ENCODE measurements at places on chromosomes 5 and 9. TPM values are rescaled to one million over a fixed set of nuclear protein-coding genes. Genes with fewer than 3 reads are reported as not detected.

- H3K4me3 ChIP-seq = no peak overlapping the region
- no peak overlapping the region for H3K27ac ChIP-seq
- no peak for DNase-seq
- H3K36me3 ChIP-seq = no peaks in the 10 kb centered on the region
- no peaks in the 10 kb centered on the region for H3K4me1 ChIP-seq
Measured at GRCh38 chr9:123597876-123598556, 242.0 kb downstream of the CRB2 start.

GRCh38 chr5:96196407-96196806 lies 234.8 kb upstream of the ELL2 start:
- DNase-seq = no peak
- H3K36me3 ChIP-seq = no peaks in the 10 kb centered on the region
- no peak overlapping the region for H3K4me3 ChIP-seq
- no peaks in the 10 kb centered on the region for H3K27me3 ChIP-seq
- no peaks in the 10 kb centered on the region for H3K4me1 ChIP-seq

ANKRD31 gene
- 0.13 TPM for total RNA-seq

DNA sequence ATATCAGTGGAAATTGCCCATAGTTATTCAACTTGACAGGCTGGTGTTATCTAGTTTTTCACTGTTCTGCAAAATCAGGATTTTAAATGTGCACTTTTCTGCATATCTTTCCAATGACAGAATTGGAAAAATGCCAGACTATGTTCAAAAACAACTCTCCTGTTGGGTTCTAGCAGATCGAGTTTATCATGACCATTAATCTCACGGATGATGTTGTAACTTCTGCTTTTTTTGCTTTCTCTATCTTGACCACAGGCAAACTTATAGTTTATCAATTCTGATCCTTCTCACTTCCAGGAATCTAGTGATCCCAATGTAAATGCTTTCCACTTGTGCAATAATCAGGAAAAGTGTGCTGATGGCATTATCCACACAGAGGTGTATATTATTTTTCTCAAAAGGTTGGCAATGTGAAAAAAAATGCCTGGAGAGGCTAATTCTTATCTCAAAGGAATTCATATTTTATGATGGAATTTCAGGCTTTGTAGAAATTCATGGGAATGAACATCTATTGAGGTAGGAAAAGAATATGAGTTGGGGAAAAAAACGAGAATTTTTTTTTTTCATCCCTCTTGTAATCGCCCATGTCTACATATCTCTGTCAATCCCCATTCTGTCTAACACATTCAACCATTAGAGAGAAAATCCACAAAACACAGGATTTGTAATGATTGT lies 73.6 kb upstream of the DAB2 start:
- no peak overlapping the region for H3K27ac ChIP-seq
- H3K27me3 ChIP-seq = no peaks in the 10 kb centered on the region
- no peaks in the 10 kb centered on the region for H3K36me3 ChIP-seq
- no peak overlapping the region for H3K4me3 ChIP-seq
- peaks cover 21% of the 10 kb centered on the region for H3K4me1 ChIP-seq

DNA sequence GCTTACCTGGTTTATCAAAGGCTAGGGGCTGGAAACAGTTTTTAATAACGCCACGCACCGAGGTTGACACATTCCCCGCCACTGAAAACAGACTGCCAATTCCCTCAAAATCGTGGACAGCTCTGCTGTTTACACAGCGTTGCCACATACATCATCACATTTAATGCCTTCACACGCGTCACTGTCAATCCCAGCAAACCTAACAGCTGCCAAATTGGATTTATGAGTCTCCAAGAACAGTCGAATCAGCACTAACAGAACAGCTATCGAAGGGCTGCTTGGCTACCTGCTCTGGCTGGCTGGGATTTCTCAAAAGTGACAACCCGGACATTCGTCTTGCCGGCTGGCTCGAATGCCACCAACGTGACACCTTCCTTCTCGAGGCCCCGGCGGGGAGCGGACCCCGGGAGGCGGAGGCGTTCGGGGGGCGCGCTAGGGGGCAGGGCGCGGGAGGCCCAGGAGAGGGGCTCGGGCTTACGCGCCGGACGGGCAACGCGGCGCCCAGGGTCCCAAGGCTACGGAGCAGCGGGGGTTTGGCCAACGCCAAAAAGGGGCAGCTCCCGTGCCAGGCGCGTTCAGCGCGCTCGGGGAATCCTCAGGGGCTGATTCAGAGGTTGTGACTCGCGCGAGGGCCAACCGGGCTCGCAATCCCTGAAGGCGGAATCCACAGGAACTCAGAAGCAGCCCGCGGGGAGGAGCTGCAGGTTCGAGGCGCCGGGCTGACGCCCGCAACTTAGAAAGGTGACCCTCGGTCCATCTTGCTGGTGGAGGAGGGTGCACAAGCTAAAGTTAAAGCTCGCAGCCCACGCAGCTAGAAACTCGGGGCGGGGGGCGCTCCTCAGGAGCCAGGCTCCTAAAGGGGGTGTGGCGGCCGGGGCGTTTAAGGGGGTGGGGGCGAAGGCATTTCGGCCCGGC lies 1.2 kb downstream of the CDC14B start:
- no peaks in the 10 kb centered on the region for H3K27me3 ChIP-seq
- peak; percentile 75 for DNase-seq
- peak overlapping the region; percentile 83 for H3K27ac ChIP-seq
- H3K4me3 ChIP-seq = peak overlapping the region; percentile 80

DNA sequence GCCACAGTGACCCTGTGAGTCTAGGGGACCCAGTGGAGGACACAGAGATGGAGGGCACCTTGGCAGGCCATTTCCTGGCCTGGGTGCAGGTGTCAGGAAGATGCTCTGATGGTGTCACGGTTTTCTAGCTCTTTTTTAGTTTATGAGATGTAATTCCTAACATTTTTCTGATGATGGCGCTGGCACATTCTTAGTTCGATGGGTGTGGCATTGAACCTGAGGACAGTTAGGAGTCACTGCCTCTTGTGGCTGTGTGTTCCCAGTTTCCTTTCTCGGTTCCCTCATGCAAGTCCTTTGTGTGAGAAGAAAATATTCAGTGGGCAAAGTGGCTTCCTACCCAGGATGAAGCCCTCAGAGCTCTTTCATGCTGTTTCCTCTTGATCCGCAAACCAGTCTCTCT lies 129.4 kb upstream of the ICE1 start:
- no peak overlapping the region for H3K4me3 ChIP-seq
- no peaks in the 10 kb centered on the region for H3K36me3 ChIP-seq
- no peaks in the 10 kb centered on the region for H3K4me1 ChIP-seq
- H3K27me3 ChIP-seq = no peaks in the 10 kb centered on the region
- DNase-seq = no peak
- H3K27ac ChIP-seq = no peak overlapping the region

- H3K36me3 ChIP-seq = no peaks in the 10 kb centered on the region
- no peak overlapping the region for H3K4me3 ChIP-seq
- no peak for DNase-seq
- no peak overlapping the region for H3K27ac ChIP-seq
Measured at GRCh38 chr5:113846941-113847340, 333.4 kb downstream of the YTHDC2 start.

TMEM171 gene
- not detected for total RNA-seq

DNAI1 gene
- total RNA-seq = 0.08 TPM

Data from SJCRH30 (cell line).